ENCODE measurements at places on chromosomes 4 and X.
A peak's percentile ranks its signal among the peaks of the same experiment; 100 is the strongest.

- no peak for DNase-seq
- H3K27ac ChIP-seq: no peak overlapping the region
- no peaks in the 10 kb centered on the region for H3K27me3 ChIP-seq
- H3K4me1 ChIP-seq: no peaks in the 10 kb centered on the region
Observed at GRCh38 chrX:41858161-41858775, 65.1 kb downstream of the CASK start.

- no peak overlapping the region for H3K27ac ChIP-seq
- DNase-seq: no peak
- no peaks in the 10 kb centered on the region for H3K27me3 ChIP-seq
- H3K4me1 ChIP-seq: no peaks in the 10 kb centered on the region
- H3K36me3 ChIP-seq: no peaks in the 10 kb centered on the region
Observed at GRCh38 chrX:112896051-112896450, 55.4 kb upstream of the AMOT start.

DNA sequence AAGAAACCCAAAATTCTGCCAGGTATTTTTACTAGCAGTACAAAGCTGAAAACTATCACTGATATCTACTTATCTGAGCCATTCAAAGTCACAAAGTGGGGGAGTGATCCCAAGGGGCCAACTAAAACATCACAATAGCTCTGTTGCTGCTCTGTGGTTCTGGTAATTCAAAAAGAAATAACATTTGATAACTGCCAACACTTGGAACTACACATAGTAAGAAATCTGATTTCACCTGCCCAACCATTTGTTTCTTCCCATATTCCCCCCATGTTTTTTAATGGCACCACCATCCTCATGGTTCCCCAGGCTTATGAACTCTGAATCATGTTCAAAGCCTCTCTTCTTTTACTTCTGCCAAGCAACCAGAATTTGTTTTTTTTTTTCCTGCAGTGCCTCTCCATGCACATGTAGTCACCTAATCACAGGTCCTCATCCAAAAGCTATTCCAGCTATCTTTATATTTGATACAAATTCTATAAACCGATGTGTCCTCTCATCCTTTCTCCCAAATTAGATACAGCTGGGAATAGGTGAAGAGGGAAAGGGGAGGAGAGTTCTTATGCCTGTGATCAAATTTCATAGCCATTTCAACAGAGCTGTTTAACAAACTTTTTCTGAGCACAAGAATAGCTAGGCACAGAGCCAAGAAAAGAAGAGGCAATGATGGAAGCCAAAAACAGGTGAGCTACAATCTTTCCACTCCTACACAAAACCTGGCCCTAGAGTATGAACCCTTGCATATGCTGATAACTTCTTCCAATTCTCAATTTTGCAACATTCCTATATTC lies 7.7 kb downstream of the AMMECR1 start:
- H3K36me3 ChIP-seq: no peaks in the 10 kb centered on the region
- H3K4me1 ChIP-seq: no peaks in the 10 kb centered on the region
- H3K27ac ChIP-seq: no peak overlapping the region
- H3K27me3 ChIP-seq: no peaks in the 10 kb centered on the region
- DNase-seq: no peak
- no peak overlapping the region for H3K4me3 ChIP-seq

- DNase-seq: no peak
- H3K36me3 ChIP-seq: no peaks in the 10 kb centered on the region
- no peaks in the 10 kb centered on the region for H3K27me3 ChIP-seq
- no peak overlapping the region for H3K4me3 ChIP-seq
Observed at GRCh38 chrX:21398426-21398825, 24.2 kb downstream of the CNKSR2 start.

- no peaks in the 10 kb centered on the region for H3K27me3 ChIP-seq
- DNase-seq: no peak
- H3K4me3 ChIP-seq: no peak overlapping the region
Observed at GRCh38 chr4:145694929-145695328, 15.0 kb downstream of the C4orf51 start.

DNA sequence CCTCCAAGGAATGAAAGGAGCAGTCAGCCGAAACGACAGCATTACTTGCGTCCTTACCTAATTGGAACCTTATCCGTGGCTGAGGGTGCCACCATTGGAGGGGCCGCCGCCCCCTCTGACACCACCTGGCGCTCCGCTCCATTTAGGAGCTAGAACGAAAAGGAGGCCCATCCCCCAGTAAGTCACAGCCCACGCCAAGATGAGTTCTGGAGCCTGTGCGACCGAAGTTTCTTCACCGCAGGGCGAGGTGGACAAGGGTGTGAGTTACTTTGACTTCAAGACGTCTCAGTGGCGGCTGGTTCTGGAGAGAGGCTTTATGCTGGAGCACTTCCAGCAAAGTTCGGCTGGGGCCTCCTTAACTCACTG lies 729 bp upstream of the IRF2 start:
- peak overlapping the region; percentile 99 for H3K27ac ChIP-seq
- H3K4me3 ChIP-seq: peak overlapping the region; percentile 79
- no peak for DNase-seq
- H3K4me1 ChIP-seq: peaks cover 14% of the 10 kb centered on the region

GRCh38 chrX:64151911-64152310 lies 53.6 kb downstream of the AMER1 start:
- peaks cover 10% of the 10 kb centered on the region for H3K27me3 ChIP-seq
- no peak overlapping the region for H3K27ac ChIP-seq
- H3K4me3 ChIP-seq: no peak overlapping the region
- H3K4me1 ChIP-seq: no peaks in the 10 kb centered on the region
- no peaks in the 10 kb centered on the region for H3K36me3 ChIP-seq

DNA sequence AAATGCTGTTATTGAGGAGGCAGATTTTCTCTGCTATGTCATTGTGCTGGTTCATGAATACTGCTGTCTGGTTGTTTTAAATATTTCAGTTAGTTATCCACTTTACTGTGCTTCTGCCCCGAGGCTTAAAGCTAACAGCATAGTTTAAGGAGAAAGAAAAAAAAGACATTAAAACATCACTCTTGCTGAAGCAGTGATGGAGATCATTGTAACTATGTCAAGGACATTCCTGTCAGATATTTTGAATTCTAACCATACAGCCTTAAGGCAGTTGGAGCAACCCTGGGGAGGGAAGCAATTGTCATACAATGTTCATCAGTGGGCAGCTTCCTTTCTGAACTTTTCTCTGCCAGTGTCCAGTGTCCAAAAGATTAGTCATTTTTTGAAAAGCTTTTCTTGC lies 199.0 kb upstream of the DDX53 start:
- no peak overlapping the region for H3K4me3 ChIP-seq
- DNase-seq: no peak
- H3K36me3 ChIP-seq: no peaks in the 10 kb centered on the region
- H3K27ac ChIP-seq: no peak overlapping the region
- H3K27me3 ChIP-seq: peaks cover 5% of the 10 kb centered on the region
